ENCODE measurements at places on chromosomes 16 and 17. TPM values are rescaled to one million over a fixed set of nuclear protein-coding genes. Genes with fewer than 3 reads are reported as not detected.

The CIAPIN1 gene
- total RNA-seq = 40.1 TPM

The CA7 gene
- total RNA-seq = not detected

The C16orf92 gene
- not detected for total RNA-seq

The ARHGAP44 gene
- 1.2 TPM for total RNA-seq

The ADGRG3 gene
- total RNA-seq = not detected
